Activated T-helper 17 cell treated with anti-CD3 and anti-CD28 coated beads, Interleukin-2, amount 50 U/mL, for 72 hours (primary cell): ENCODE measurements at places on chromosomes 16 and 17.

- no peak for ATAC-seq
Measured at GRCh38 chr17:35780950-35781349, 14.5 kb downstream of the MMP28 start.

GRCh38 chr16:12097523-12098428 lies 121.2 kb downstream of the SNX29 start:
- ATAC-seq = no peak

DNA sequence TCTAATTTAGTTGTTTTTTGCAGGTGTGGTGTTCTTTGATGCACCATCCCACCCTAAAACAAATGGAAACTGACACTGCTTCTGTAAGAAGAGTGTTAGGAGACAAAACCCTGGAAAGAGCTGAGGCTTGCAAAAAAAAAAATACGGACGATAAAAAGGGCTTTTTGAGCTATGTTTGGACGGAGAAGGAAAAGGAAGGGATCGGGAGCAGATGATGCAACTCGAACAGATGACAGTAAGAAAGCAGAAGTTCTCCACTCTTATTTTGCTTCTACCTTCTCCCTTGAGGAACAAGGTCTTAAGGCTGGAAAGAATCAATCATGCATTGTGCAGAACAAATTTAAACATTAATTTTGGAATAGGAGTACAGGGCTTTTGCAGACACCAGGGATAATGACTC lies 136.7 kb downstream of the MAF start:
- ATAC-seq = no peak

- ATAC-seq = peak; percentile 78
Measured at GRCh38 chr16:82653550-82654511, 27.1 kb downstream of the CDH13 start.

DNA sequence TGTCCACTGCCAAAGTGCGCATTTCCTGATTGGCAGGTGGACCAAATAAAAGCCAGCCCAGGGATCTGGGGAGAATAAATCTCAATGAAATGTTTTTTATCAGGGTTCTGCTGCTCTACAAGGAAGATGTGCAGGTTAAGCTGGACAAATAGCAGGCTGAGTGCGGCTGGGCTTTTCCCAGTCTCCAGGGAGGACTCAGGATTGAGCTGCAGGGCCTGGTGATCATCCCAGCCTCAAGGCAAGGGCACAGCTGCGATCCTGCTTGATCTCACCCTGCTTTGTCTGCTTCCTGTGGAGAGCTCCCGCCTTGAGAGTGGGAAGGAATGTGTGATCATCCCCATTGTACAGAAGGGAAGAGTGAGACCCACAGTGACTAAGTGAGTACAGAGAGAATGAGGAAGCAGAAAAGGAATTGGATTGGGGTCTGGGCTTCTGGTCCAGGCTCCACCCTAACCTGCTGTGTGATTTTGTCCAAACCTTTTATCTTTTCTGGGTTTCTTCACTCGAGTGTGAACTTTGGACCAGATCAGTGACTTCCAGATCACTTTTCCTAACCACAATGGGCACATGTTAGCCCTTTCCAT lies 75.3 kb upstream of the CRHR1 start:
- ATAC-seq = no peak

- ATAC-seq = no peak
Measured at GRCh38 chr16:48499923-48500381, 110.0 kb downstream of the N4BP1 start.

DNA sequence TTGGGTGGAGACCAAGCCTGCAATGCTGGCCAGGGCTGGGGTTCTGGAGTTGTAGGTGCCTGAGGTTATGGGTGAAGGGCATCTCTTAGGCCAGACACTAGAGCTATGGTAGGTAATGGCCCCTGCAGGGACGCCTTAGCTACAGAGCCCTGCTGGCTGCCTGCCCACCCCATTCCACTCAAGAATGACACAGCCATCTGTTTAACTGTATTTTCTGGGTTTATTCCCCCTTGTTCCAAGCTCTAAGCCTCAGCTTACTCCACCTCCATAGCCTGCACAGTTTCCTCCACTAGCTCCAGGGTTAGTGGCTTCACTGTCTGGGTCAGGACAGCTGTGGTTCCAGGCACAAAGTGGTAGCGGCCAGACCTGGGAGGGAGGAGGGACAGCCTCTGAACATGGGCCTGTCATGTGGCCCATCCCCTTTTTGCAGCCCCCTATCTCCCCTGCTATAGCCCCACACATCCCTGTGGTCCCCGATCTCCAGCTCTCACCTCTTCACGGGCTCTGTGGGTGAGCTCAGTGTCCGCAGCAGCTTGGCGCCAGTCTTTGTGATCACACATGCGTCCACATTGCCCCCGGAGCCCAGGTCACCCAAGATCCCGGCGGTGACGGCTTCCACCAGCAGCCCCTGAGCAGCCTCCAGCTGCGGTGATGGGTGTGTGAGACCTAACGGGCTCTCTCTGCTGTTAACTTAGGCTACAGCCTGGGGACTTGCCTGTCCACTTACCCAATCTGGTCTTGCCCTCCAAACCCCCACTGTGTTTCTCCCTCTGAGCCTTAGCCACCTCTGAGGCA lies 2.1 kb downstream of the PSMB10 start:
- ATAC-seq = no peak

GRCh38 chr16:88853325-88853941 lies 3.3 kb downstream of the GALNS start:
- ATAC-seq = no peak

DNA sequence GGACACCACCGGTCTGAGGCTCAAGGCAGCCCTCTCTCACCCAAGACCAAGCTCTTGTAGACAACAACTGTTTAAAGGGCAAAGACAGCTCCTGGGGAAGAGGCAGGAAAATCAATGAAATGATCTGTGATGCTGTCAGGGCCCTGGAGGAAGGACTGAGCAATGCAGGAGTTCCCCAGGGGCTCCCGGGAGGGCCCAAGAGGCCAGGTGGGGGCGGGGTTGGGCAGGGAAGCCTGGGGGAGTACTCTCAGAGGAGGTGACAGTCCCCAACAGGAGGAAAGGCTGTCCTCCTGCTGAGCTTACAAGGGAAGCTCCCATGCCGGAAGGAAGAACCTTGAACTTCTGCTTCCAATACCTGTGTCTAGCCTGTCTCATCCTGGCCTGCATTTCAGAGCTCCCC lies 8.3 kb upstream of the NOS2 start:
- peak; percentile 18 for ATAC-seq

DNA sequence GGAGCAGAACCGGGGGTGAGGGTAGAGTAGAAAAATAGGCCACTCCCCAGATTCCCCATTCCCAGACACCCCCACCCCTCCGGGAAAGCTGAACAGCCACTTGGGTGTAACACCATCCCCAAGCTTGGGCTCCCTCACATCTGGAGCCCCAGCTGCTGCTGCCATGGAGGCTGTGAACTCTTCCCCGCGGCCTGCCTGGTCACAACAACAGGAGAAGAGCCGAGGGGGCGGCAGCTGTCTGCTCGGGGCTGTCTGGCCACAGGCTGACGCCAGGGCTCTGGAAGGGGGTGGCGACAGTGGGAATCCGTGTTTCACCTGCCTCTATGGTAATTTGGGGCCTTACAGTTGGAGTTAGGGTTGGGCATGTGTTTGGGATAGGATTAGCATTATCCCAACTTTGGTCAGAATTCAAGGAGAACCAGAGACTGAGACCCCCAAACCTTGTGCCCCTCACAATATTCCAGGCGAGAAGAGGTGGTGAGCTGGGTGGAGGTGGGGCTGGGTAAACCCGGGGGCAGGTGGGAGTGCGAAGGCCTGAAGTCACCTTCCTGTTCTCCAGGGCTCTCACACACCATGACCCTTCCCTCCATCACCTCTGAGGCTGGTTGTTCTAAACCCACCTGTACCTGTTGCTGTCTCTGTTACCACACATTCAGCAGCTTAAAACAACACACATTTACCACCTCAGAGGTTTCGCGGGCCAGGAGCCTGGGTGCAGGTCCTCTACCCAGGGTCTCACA lies 29.7 kb upstream of the NXPH3 start:
- no peak for ATAC-seq

DNA sequence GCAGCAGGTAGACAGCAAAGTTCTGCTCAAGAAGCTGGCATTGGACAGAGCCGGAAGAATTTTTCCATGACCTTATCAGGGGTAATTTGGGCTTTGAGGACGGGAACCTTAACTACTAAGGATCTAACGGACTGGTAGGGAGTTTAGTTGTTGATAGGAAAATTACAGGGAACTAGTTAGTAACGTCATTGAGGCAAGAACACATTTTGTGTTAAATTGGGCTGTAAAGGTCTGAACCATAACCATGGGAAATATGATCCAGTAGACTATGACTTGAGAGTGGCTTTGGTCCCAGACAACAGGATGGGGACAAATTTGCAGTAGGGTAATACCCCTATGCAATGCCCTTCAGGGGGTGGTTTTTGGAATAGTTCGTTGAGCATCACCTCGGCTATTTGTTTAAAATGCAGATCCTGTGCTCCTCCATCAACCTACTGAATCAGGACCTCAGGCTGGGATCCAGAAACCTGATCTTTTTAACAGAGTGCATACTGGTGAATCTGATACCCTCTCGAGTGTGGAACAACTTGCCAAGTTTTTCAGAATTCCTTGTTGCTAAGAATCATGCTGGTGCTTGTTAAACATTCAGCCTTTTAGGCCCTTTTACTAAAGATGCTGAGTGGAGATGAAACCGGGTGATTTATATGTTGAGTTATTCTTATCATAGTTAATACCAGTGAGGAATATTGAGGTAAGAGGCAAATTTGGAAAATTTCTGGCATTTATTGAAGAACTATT lies 255.1 kb downstream of the MAP2K6 start:
- no peak for ATAC-seq

DNA sequence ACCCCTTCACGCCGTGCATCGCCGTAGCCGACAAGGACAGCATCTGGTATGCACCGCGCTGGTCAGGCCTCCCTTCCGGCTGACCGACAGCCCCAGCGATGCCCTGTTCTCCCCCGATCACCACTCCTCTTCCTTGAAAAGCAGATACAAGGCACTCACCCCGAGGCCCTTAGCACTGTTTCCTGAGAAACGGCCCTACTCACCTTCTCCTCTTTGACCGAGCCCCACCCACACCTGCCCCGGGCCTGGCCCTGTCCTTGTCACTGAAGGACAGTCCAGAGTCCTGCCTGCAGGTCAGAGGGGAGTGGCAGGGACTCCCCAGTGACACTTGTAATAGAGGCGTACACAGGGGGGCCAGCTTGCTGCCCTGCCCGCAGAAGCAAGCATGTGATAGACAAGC lies 45.9 kb upstream of the CHMP6 start:
- ATAC-seq = no peak
